ENCODE measurements at places on chromosomes 2 and 18. TPM values are rescaled to one million over a fixed set of nuclear protein-coding genes. Genes with fewer than 3 reads are reported as not detected.

The DNAJC5G gene
- total RNA-seq, result not detected

The SERPINB4 gene
- total RNA-seq, result not detected

The CTAGE1 gene
- not detected for total RNA-seq

The SLC40A1 gene
- 2.0 TPM for total RNA-seq

- no peaks in the 10 kb centered on the region for H3K27me3 ChIP-seq
- no peaks in the 10 kb centered on the region for H3K4me1 ChIP-seq
- peaks cover 12% of the 10 kb centered on the region for H3K36me3 ChIP-seq
- H3K27ac ChIP-seq, result no peak overlapping the region
- DNase-seq, result no peak
Measured at GRCh38 chr2:144170179-144170578, 349.7 kb downstream of the ZEB2 start.

- H3K4me3 ChIP-seq, result peak within 1 kb of the TSS; percentile 83
- no peak within 1 kb of the TSS for H3K27ac ChIP-seq
- H3K36me3 ChIP-seq, result no peaks in the 10 kb centered on the region
- DNase-seq, result no peak
Measured at GRCh38 chr2:154698296-154698720, at the start of gene KCNJ3. Gene KCNJ3 (plus strand): TSS chr2:154698695. CDS start chr2:154698776, 81 bp downstream.

DNA sequence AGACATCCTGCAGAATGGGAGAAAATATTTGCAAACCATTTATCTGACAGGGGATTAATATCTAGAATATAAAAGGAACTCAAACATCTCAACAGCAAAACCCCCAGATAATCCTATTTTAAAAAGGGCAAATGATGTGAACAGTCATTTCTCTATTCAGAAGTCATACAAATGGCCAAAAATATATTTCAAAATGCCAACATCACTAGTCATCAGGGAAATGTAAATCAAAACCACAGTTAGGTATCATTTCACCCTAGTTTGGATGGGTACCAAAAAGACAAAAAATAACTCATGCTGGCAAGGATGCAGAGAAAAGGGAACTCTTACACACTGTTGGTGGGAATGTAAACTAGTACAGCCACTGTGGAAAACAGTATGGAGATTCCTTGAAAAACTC is 70.0 kb downstream of the TBR1 start:
- H3K27me3 ChIP-seq, result no peaks in the 10 kb centered on the region
- no peaks in the 10 kb centered on the region for H3K4me1 ChIP-seq
- DNase-seq, result no peak
- no peak overlapping the region for H3K4me3 ChIP-seq
- peaks cover 3% of the 10 kb centered on the region for H3K36me3 ChIP-seq

DNA sequence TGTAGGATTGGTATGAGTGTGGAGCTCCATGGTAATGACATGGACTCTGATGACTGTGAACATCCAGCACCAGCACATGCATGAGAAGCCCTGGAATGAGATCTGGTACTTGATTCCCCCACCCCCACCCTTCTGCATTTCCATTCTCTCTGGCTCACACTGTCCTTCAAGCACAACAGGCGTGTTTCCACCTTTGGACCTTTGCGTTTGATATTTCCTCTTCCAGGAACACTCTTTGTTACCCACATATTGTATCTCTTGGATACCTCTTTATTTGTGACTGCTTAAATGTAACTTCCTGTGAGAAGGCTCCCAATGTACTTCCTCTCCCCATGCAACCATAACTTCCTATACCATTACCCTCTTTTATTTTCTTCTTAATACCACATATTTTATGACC is 263.8 kb downstream of the HNMT start:
- no peaks in the 10 kb centered on the region for H3K4me1 ChIP-seq
- H3K27ac ChIP-seq, result no peak overlapping the region
- H3K27me3 ChIP-seq, result no peaks in the 10 kb centered on the region
- no peaks in the 10 kb centered on the region for H3K36me3 ChIP-seq

DNA sequence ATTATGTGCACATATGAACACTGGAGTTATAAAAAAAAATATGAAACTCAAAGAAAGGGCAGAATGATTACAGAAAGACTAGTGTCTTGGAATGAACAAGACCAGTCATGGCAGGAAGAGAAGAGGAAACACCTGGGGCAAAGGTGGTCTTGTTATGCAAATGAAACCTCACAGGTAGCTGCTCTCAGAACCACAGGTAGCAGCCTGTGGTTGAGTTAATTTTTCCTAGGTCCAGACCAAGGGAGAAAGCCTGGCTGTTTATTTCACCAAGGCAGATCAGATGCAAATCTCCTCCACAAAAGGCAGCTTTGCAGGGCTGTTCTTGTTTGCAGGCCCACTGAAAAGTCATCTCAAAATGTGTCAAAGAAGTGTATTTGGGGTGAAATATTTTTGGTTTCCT is 785.8 kb downstream of the RNF144A start:
- peaks cover 29% of the 10 kb centered on the region for H3K4me1 ChIP-seq
- DNase-seq, result no peak
- no peak overlapping the region for H3K4me3 ChIP-seq
- H3K27me3 ChIP-seq, result no peaks in the 10 kb centered on the region
- no peaks in the 10 kb centered on the region for H3K36me3 ChIP-seq

- H3K4me1 ChIP-seq, result peaks cover 20% of the 10 kb centered on the region
- DNase-seq, result no peak
- peak overlapping the region; percentile 20 for H3K27ac ChIP-seq
- no peaks in the 10 kb centered on the region for H3K27me3 ChIP-seq
- no peak overlapping the region for H3K4me3 ChIP-seq
- no peaks in the 10 kb centered on the region for H3K36me3 ChIP-seq
Measured at GRCh38 chr18:35515460-35516130, 17.8 kb upstream of the INO80C start.

GRCh38 chr2:27379836-27380625 is 503 bp downstream of the ZNF513 start:
- DNase-seq, result peak; percentile 71
- peaks cover 22% of the 10 kb centered on the region for H3K36me3 ChIP-seq
- peaks cover 10% of the 10 kb centered on the region for H3K27me3 ChIP-seq

GRCh38 chr18:3875376-3875775 is 425.4 kb downstream of the TGIF1 start:
- no peak overlapping the region for H3K4me3 ChIP-seq
- H3K27me3 ChIP-seq, result peaks cover 4% of the 10 kb centered on the region
- H3K27ac ChIP-seq, result no peak overlapping the region
- DNase-seq, result no peak
- H3K4me1 ChIP-seq, result peaks cover 10% of the 10 kb centered on the region

All from neural crest cell (in vitro differentiated cells).